ENCODE measurements at places on chromosomes 3 and 15. TPM values are rescaled to one million over a fixed set of nuclear protein-coding genes. Genes with fewer than 3 reads are reported as not detected.

The AHSG gene
- total RNA-seq, result not detected

The C3orf49 gene
- not detected for total RNA-seq

The AKAP13 gene
- 339 TPM for total RNA-seq

The CDHR4 gene
- not detected for total RNA-seq

The GUCA1C gene
- not detected for total RNA-seq

The SMAD6 gene
- 20.8 TPM for total RNA-seq

The KNG1 gene
- total RNA-seq, result 0.59 TPM

The HESX1 gene
- 0.75 TPM for total RNA-seq

The NR2E3 gene
- not detected for total RNA-seq

The FRMD5 gene
- total RNA-seq, result 52.3 TPM

The GTF2A2 gene
- total RNA-seq, result 35.9 TPM

The SCAANT1 gene
- not detected for total RNA-seq

The TUSC2 gene
- total RNA-seq, result 29.6 TPM

The CHRFAM7A gene
- 0.43 TPM for total RNA-seq

The EIF2B5 gene
- total RNA-seq, result 19.6 TPM

The UBP1 gene
- total RNA-seq, result 41.5 TPM

The FBXO40 gene
- total RNA-seq, result 81.6 TPM
